SK-N-DZ (cell line): ENCODE measurements at places on chromosomes 7 and 10.

DNA sequence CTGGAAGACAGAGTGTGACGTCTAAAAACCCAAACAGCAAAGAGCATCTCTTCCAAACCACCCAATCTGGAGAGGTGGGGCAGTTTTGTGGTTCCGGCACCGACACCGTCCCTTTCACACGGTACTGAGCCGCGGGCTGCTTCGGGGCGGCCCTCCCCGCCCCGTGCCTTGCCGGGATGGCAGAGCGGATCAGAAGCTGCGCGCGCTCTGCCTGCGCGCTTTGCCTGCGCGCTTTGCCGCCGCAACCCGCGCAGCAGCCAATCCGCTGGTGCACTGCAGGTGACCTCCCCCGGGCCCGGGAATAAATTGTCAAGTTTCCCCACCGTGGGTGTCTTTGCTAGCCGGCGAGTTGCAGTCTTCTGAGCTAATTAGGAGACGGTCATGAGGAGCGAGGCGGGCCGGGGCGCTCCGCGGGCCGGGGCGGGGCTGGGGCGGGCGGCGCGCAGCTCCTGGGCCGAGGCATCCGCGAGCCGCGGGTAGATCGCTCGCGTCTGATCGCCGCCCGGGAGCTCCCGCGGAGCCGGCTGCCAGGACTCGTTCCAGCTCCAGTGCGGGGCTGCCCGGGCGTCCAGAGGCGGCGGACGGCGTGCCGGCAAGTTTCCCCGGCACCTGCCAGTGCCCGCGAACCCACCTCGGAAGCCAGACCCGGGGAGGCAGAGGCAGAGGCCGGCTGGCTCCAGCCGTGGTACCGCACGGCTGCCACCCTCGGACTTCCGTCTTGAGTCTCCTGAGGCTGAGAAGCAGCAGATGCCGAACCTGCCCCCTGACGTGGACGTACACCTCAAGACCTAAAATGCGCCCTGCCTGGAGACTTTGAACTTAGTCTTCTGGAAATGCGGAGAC, 536.0 kb upstream of the GALNT17 start:
- DNase-seq = peak; percentile 37

- no peak for DNase-seq
Observed at GRCh38 chr7:22931011-22931410, 82.9 kb downstream of the HYCC1 start.

GRCh38 chr10:75662715-75663114, 231.3 kb downstream of the LRMDA start:
- no peak for DNase-seq

DNA sequence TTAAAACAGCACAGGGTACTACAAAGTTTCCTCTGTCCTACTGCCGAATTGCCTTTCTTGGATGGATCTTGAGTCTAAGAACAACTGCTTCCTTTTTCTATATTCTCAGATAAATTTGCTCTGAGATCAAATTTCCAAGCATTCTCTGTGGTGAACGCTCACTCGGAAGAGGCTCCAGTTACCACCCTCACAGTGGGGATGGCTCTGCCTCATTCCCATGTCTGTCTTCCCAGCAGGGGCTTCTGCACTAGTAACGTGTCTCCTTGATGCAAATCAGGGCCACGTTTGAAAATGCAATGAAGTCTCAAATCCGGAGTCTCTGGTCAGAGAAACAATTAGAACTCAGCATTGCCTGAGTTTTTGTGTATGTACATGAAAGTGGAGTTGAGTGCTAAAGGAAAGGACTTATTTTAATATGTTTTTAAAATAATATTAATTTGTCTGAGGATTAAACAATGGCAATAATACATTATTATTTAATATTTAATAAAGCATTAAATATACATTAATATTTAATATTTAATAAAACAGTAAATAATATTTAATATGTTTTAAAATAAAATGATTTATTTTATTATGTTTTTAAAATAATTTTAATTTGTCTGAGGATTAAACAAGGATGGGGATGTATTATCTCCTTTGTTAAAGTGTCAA, 61.8 kb downstream of the INHBA start:
- DNase-seq = no peak

DNA sequence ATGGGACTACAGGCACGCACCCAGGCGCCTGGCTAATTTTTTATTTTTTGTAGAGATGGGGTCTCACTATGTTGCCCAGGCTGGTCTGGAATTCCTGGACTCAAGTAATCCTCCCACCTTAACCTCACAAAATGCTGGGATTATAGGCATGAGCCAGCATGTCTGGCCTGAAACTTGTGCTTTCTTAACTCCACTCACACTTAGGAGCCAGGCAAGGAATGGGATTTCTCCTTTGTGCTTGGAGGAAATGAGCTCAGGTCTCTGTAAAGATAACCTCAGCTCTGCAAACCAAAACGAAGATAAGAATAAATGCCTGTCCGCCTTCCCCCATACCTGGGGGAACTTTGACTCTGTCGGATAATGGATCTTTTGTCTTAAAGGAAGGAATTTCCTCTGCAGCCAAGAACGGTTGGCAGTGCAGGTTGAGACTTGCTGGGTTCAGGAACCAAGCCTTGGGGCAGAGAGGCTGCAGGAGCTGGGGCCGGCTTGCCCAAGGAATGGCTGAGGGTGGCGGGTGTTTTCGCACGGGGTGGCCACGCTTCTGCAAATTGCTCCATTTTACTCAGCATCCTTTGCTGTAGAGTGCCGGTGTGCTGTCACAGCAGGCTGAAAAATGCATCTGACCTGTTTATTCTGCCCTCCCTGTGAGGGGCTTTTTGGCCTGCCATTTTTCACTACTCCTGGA, 174.2 kb downstream of the KIAA1217 start:
- DNase-seq = no peak
